ENCODE measurements at places on chromosomes 13 and 19. TPM values are rescaled to one million over a fixed set of nuclear protein-coding genes. Genes with fewer than 3 reads are reported as not detected.

Gene GNG7
- 34.6 TPM for total RNA-seq

- peak overlapping the region; percentile 57 for H3K27ac ChIP-seq
- peak; percentile 75 for DNase-seq
- no peaks in the 10 kb centered on the region for H3K27me3 ChIP-seq
- H3K4me3 ChIP-seq: peak overlapping the region; percentile 27
- peaks cover 12% of the 10 kb centered on the region for H3K4me1 ChIP-seq
These were observed 17.7 kb downstream of the RFX2 start for GRCh38 chr19:6092329-6093286.

GRCh38 chr13:97946951-97947588, 6.4 kb upstream of the IPO5 start:
- no peaks in the 10 kb centered on the region for H3K4me1 ChIP-seq
- H3K27ac ChIP-seq: no peak overlapping the region
- no peak for DNase-seq
- H3K36me3 ChIP-seq: no peaks in the 10 kb centered on the region
- H3K27me3 ChIP-seq: no peaks in the 10 kb centered on the region
- H3K4me3 ChIP-seq: no peak overlapping the region

Gene GMIP
- 4.4 TPM for total RNA-seq

DNA sequence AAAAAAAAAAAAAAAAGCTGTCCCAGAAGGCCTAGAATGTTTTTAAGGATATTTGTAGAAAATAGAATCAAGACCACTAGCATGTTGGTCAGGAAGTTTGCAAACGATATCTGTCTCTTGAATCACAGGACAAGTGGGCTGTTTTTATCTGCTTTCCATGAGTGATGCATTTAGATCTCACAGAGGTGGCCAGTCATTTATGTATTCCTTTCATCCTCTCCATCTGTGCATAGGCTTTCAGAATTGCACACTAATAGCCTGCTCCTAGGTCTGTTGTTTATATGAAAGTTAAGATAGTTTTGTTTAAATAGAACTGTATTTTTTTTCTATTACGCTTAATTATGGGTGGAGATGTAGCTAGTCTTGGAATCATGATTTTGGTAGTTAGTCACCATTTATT, 289.5 kb downstream of the SHISA2 start:
- DNase-seq: no peak
- no peaks in the 10 kb centered on the region for H3K36me3 ChIP-seq
- no peaks in the 10 kb centered on the region for H3K4me1 ChIP-seq
- H3K4me3 ChIP-seq: no peak overlapping the region
- H3K27me3 ChIP-seq: no peaks in the 10 kb centered on the region
- no peak overlapping the region for H3K27ac ChIP-seq

Gene IL11
- 0.11 TPM for total RNA-seq

Gene PTGER1
- 0.32 TPM for total RNA-seq

GRCh38 chr13:100131863-100132574, 43.1 kb downstream of the PCCA start:
- H3K4me3 ChIP-seq: no peak overlapping the region
- H3K27ac ChIP-seq: no peak overlapping the region
- no peaks in the 10 kb centered on the region for H3K36me3 ChIP-seq
- no peaks in the 10 kb centered on the region for H3K27me3 ChIP-seq

- H3K4me3 ChIP-seq: no peak overlapping the region
- no peaks in the 10 kb centered on the region for H3K27me3 ChIP-seq
- DNase-seq: no peak
- peaks cover 7% of the 10 kb centered on the region for H3K4me1 ChIP-seq
- no peaks in the 10 kb centered on the region for H3K36me3 ChIP-seq
These were observed 138.6 kb downstream of the MIPEP start for GRCh38 chr13:23750383-23751121.

Gene DIRAS1
- total RNA-seq: 8.0 TPM

DNA sequence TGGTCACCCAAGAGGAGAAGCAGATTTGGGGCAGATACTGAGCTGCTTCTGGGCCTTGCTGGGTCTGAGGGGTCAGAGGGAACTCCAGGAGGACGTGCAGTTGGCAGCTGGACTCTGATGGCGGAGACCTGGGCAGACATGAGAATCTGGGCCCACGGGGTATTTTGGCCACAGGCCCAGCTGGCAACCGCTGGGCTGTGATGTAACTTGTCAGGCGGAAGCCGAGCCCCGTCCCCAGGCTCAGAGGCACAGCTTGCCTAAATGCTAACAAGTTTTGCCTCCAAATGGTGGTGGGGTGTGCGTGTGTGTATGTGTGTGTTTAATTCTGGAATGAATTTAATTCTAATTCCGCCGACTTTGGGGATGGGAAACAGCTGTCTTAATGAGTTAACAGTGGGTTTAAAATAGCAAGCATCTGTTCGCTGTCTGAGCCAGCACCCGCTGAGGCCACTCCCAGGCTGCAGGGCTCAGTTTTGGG, 11.6 kb downstream of the ZNRF4 start:
- H3K27me3 ChIP-seq: no peaks in the 10 kb centered on the region
- DNase-seq: no peak
- H3K36me3 ChIP-seq: no peaks in the 10 kb centered on the region
- H3K4me1 ChIP-seq: no peaks in the 10 kb centered on the region
- H3K27ac ChIP-seq: no peak overlapping the region

GRCh38 chr19:9149997-9150396, 9.8 kb downstream of the ZNF317 start:
- H3K4me1 ChIP-seq: no peaks in the 10 kb centered on the region
- no peaks in the 10 kb centered on the region for H3K27me3 ChIP-seq
- no peak for DNase-seq
- H3K36me3 ChIP-seq: no peaks in the 10 kb centered on the region

DNA sequence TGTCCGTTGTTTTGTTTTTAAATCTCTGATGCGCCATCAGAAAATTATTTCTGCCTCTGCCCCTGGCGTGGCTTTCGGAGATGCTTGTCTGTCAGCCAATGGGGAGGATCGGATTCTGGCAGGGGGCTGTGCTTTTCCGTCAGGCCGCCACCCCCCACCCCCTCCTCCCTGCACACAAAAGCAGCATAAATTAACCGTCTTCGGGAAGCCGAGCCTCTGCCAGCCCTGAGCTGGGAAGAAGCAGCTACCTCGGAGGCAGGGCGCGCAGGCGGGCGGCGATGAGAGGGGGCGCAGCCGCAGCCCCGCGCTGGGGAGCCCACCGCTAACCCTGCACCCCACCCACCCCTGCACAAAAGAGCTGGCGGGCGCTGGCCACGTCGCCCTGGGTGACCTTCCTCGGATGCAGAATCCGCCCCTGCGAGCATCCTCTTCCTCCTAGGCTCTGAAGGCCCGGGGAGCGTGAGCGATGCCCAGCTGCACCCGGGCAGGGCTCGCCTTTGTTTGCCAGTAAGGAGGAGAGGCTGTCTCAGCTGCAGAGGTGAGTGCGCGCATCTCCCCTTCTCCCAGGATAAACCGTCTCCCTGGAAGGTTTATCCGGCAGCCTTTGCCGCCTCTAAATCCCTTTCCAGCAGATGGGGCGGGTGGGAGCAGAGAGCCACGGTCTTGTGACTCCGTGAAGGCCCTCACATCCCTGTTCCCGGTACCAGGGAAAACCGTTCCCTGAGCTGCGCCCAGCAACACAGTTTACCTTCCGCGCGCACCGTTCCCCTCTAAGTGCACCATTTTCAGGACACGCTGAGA, at the start of gene ATCAY:
TSS of gene ATCAY (plus strand) at position 215 of the 801 bp plus-strand sequence. CDS start 5,083 bp downstream, outside the sequence.
- H3K27me3 ChIP-seq: no peaks in the 10 kb centered on the region
- H3K27ac ChIP-seq: no peak within 1 kb of the TSS
- no peak within 1 kb of the TSS for H3K4me3 ChIP-seq

Measured in ovary (tissue), 10 donors.